ENCODE measurements at places on chromosomes 12 and 14. TPM values are rescaled to one million over a fixed set of nuclear protein-coding genes. Genes with fewer than 3 reads are reported as not detected.

- DNase-seq, result peak; percentile 15
Observed at GRCh38 chr14:79543967-79544697, 667.2 kb downstream of the DIO2 start.

- no peak for DNase-seq
Observed at GRCh38 chr12:97464385-97465321, 2.0 kb downstream of the RMST start.

GRCh38 chr14:101665478-101666078, 95.9 kb upstream of the PPP2R5C start:
- DNase-seq, result peak; percentile 13

LBHD2 gene
- not detected for total RNA-seq

DNA sequence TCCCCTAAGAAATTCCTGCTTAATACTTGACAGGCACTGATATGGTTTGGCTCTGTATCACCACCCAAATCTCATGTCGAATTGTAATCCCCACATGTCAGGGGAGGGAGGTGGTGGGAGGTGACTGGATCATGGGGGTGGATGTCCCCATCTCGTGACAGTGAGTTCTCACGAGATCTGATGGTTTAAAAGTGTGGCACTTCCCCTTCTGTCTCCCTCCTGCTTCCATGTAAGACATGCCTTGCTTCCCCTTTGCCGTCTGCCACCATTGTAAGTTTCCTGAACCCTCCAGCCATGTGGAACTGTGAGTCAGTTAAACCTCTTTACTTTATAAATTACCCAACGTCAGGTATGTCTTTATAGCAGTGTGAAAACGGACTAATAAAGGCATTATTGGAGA, 198.0 kb downstream of the FOXN3 start:
- no peak for DNase-seq

DNA sequence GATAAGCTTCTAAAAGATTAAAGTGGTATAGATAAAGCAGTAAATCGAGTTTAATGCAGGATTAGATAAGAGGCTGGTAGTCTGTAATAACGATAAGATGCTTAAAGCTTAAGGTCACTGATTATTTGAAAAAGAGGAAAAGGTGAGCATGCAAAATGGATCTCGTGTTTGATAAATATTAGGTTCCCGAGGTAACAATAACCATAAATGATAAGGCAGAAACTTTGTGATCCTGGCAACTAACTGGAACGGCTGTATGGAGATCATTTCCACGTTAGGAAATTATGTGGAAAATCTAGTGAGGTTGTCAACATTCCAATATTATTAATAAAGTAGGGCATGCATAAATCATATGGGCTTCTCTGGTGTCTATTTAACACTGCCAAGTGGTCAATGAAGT, 255.5 kb downstream of the EFCAB11 start:
- DNase-seq, result no peak

ACSM4 gene
- total RNA-seq, result not detected

- DNase-seq, result no peak
Observed at GRCh38 chr12:101695706-101696105, 1.7 kb upstream of the CHPT1 start.

DNA sequence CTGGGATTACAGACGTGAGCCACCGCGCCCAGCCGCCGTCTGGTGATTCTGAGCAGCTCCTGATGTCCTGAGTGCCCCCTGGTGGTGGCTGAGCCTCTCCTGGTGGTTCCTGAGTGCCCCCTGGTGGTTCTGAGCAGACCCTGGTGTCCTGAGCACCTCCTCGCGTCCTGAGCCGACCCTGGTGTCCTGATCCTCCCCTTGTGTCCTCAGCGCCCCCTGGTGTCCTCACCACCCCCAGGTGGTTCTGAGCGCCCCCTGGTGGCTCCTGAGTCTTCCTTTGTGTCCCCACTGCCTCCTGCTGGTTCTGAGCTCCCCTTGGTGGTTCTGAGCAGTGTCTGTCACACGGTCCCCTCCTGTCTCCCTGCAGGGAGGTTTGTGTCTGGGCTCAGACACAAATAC, 1304.9 kb downstream of the TMEM121 start:
- DNase-seq, result peak; percentile 5

GRCh38 chr12:1188016-1188415, 197.0 kb downstream of the ERC1 start:
- DNase-seq, result no peak

GRIN2B gene
- not detected for total RNA-seq
